ENCODE measurements at places on chromosomes 7 and 10.

GRCh38 chr7:13411636-13412035 is 577.8 kb downstream of the ETV1 start:
- no peak for DNase-seq

GRCh38 chr10:71740069-71740653 is 20.6 kb upstream of the C10orf105 start:
- DNase-seq = no peak

- no peak for DNase-seq
These were observed 153.2 kb downstream of the BTAF1 start for GRCh38 chr10:92076722-92077121.

DNA sequence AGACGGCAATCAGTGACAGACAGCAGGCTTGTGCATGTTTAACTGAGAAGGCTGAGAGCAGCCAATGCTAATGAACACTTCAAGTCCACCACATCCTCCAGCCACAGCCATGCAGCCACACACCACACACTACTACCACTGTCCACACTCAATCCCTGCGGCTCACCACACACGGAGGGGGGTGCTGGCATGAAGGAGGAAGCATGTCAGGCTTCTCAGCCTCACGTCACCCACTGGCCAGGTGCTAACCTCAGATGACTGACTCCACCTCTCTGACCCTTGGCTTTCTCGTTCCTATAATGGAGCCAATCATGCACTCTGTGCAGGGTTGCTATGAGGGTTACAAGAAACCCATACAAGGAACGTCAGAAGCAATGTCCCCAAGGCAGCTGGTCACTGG is 165.4 kb upstream of the RNF32 start:
- DNase-seq = no peak

DNA sequence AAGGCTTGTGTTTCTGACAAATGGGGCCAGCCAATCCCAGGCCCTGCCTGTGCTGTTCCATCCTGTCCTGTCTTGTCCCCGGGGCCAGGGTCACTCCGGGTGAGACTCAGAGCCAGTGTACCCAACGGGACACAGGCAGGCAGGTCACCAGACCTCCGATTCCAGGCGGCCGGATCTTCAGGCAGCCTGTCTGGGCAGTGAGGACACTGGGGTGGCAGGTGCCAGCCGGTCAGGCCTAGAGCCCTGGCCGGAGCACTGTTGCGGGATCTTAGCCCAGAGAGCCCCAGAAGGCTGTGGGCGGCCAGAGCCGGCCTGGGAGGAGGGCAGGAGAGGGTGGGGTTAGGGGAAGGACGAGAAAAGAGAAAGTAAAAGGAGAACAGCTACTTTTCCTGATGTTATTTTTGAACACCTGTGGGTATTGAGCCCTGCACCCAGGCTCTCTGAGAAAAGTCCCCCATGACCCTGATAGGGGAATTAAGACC is 134.3 kb upstream of the TNRC18 start:
- peak; percentile 18 for DNase-seq

GRCh38 chr10:16816830-16817124 is 447 bp downstream of the RSU1 start:
- DNase-seq = peak; percentile 27

GRCh38 chr7:69433081-69433480 is 165.2 kb upstream of the AUTS2 start:
- DNase-seq = no peak

Data from D341Med (cell line).